Activated CD4-positive, alpha-beta T cell treated with anti-CD3 and anti-CD28 coated beads for 48 hours (primary cell): ENCODE measurements at places on chromosomes 2 and 18.

GRCh38 chr2:3634596-3635121, 23.3 kb upstream of the ALLC start:
- DNase-seq: no peak

DNA sequence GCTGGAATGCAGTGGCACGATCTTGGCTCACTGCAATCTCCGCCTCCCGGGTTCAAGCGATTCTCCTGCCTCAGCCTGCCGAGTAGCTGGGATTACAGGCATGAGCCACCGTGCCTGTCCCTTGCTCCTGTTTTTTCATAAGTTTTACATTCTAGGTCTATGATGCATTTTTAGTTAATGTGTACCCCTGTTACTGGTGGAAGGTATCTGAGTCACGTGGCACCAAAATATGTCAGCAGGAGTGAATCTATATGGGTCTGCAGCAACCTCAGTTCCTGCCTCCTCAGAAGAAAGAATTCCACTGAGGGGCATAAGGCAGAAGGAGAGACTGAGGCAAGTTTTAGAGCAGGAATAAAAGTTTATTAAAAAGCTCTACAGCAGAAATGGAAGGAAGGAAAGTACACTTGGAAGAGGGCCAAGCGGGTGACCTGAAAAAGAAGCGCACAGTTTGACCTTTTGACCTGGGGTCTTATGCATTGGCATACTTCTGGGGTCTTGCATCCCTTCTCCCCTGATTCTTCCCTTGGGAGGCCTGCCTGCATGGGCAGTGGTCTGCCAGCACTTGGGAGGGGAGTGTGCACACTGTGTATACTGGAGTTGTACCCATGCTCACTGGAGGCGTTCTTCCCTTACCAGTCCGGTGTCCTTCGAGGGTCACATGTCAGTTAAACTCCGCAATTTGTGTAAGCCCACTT, 1.1 kb upstream of the MFSD2B start:
- no peak for DNase-seq

- DNase-seq: no peak
Measured at GRCh38 chr2:152790883-152791282, 72.5 kb downstream of the ARL6IP6 start.

GRCh38 chr2:9135822-9136558, 70.6 kb upstream of the ASAP2 start:
- DNase-seq: no peak

GRCh38 chr2:65121-65520, 18.8 kb upstream of the FAM110C start:
- no peak for DNase-seq

DNA sequence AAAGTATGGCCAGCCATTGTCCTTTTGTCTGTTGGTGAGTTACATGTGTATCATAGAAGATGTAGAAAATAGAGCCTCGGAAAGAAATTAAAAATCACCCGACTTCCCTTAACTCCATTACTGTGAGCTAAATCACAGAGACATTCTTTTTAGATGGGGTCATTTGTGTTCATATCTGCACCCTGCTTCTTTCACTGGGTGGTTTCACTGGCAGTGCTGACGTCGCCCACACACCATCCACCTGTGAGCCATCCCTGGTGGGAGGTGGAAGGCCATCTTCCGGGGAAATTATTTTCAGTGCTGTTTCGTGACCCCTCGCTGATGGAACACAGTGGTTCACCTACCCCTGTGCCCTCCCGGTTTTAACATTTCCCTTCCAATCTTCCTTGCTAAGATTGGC, 21.2 kb downstream of the SH3BP4 start:
- DNase-seq: no peak

- peak; percentile 22 for DNase-seq
Measured at GRCh38 chr2:109475531-109476210, 138.1 kb downstream of the SEPTIN10 start.

DNA sequence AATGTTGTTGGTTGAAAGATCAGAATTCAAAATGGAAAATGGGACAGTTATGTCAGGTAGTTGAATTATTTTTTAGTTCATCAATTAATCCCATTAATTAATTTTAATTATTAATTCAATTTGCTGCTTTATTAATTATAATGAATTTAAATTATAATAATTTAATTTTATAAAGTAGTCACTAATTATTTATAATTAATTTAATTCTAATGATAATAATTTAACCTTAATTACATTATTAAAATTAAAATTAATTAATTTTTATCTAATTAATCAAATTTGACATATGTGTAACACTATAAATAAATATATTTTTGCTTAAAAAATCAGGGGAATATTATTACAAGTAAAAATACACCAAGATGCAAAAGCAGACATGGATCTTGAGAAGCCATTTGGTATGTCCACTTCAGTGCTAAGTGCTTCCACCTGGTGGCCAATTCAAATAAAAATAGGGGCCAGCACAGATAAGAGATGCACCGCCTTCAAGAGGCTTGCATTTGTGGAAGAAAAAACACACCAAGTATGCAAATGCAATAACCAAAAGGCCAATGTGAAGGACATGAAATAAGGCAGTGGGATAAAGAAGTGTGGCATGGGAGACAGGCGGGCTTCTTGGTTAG, 73.2 kb downstream of the MBP start:
- DNase-seq: peak; percentile 65

- DNase-seq: no peak
Measured at GRCh38 chr2:181763423-181763822, 83.1 kb upstream of the NEUROD1 start.

DNA sequence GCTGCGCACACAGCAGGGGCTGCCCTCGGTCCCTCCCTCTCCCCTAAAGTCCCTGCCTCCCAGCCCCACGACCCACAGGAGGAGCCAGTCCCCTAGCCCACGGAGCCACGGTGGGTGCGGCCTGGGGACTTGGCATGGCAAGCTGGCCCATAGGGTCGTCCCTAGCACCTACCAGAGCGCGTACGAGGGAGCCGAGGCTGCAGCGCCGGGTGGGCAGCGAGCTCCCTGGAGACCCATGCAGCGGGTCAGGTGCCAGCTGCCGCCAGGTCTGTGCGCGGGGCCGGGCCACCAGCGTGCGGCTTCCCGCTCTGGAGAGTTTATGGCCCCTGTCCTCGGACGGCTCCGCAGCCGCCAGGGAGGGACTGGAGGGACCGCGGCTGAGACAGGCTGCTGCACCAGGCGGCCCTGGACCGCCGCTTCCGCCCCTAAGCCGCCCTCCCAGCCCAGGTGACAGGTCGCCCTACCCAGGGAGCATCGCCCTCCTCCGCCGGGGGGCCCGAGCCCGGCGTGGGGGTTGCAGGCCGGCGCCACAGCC, 273.6 kb downstream of the CCDC74A start:
- no peak for DNase-seq

GRCh38 chr18:70194227-70194890, 11.1 kb downstream of the RTTN start:
- peak; percentile 8 for DNase-seq

GRCh38 chr18:22169011-22169888, at the start of gene GATA6:
Gene GATA6, plus strand, starts transcription at chr18:22169589. Its CDS starts 1,556 bp downstream, at chr18:22171145.
- peak; percentile 56 for DNase-seq

DNA sequence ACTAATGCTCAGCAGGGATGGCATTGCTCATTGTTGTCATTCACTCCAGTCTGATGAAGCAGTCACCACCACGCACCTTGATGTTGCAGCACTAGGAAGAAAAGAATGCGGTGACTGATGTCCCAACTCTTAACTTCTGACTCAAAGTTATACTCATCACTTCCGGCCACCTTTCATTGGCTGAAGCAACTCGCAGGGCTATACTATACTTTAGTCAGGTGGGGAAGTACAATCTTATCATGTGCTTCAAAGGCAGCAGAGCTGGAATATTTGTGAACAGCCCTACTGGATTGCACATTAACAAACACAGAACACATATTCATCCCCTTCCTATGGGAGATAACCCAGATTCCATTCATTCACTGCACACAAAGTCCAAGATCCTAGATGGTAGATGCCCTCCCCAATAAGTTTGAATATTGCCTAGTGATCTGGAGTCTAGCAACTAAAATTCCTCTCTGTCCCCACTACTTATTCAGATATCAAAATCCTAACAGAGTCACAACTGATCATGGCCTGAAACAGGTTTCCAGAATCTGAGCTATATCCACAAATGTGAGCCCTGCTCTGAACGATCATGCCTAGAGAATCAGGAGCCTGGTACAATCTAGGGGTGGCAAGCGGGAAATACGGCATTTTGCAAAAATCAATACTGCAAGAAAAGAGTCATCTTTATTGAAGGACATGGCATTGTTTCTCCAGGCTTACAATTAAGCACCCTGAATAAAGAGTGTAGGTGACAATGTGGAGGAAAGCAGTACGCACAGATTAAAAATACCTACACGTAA, 3.4 kb upstream of the SPATS2L start:
- DNase-seq: peak; percentile 38

- no peak for DNase-seq
Measured at GRCh38 chr2:213868526-213868925, 542.3 kb upstream of the VWC2L start.

- DNase-seq: peak; percentile 82
Measured at GRCh38 chr18:46071653-46072375, at the start of gene PSTPIP2. Gene PSTPIP2, minus strand, starts transcription at chr18:46072260. Its CDS starts 72 bp downstream, at chr18:46072188.

DNA sequence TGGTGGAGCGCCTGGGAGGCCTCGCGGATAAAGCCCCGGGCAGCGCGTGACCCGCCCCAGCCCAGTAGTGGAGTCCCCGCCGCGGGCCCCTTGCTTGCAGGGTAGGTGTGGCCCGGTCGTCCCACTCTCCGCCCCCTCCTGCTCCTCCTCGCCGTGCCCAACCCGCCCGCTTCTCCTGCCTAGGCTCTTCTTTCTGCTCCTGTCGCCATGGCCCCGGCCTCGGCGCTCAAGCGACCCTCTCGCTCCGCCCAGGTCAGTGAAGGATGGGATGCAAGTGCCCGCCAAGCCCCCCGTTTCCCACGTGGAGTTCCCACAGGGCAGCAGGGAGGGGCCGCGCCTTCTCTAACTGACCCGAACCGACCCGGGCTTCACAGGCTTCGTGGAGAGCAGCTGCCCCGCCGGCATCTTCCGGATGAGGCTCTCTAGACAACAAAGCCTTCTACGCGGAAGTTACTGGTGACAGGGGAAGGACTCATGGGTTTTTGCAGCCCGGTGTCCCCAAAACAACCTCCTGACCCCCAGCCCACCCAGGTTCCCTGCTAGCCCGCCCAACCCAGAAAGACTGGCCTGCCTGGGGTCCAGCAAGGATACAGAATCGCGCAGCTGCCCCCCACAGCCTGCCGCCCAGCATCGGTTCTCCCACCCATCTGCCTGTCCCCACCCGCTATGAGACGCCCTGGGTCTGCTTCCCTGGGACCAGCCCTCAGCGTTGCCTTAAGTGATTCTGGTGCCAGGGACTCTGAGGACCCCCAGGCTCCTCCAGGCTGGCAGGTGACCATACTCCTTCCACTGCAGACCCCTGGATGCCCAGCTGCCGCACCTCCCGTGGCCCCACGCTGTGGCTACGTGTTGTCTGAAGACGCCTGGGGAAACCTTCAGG, 32.8 kb downstream of the TTC32 start:
- DNase-seq: peak; percentile 67

- DNase-seq: no peak
Measured at GRCh38 chr2:8927510-8928455, 75.7 kb downstream of the MBOAT2 start.
